ENCODE measurements at places on chromosomes 3 and 15.
A peak's percentile ranks its signal among the peaks of the same experiment; 100 is the strongest.

GRCh38 chr3:164460851-164461250 is 617.4 kb downstream of the SI start:
- DNase-seq, result no peak

- no peak for DNase-seq
Measured at GRCh38 chr15:101057841-101058407, 138.8 kb downstream of the LRRK1 start.

DNA sequence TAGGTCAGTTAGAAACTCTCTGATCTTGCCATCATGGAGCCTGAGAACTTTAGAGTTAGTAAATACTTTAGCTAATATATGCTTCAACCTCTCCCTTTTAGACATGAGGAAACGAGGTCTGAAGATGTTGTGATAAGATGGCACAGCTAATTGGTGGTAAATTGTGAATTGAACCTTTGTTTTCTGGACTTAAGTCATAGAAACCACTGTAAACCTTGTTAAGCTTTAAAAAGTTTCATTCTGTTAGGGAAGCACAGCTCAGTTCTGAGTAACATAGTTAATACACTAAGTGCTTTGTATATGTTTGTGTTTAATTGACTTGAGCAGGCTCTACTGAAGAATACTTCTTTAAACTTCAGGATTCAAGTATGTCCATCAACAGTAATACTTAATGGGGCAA is 108.6 kb downstream of the AKAP13 start:
- no peak for DNase-seq

DNA sequence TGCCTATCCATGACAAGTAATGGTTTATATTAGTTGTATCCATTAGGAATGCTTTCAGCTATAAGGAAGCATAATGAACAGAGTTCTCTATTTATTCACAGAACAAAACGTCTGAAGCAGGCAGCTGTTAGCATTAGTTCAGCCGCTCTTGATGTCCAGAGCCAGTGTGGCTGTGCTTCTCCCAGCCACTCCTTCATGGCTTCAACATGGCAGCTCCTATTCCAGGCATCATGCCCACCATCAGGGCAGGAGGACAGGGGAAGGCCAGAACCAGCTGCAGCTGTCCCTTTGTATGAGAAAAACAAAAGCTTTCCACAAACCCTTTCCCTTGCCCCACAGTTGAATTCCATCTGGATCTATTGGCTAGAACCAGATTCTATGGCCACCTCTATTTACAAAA is 12.9 kb upstream of the SNRK start:
- DNase-seq, result no peak

DNA sequence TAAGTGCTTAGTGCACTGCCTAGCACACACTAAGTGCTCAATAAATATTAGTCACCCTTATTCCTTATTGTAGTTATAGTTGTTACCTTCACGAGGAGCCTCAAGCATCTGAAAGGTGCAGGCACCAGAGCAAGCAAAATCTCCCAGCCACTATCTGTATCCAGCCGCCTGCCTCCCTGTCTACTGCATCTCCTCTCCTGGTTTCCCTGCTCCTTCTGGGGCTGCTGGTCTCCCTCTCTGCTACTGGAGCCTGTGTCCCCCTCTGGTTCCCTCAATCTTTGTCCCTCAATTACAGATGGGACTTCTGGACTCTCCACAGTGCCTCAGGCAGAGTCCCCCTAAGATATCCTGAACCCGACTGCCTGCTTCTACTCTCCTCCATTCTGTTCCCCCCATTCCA is 18.8 kb downstream of the MYL3 start:
- DNase-seq, result no peak

- no peak for DNase-seq
Measured at GRCh38 chr3:66186545-66186944, 34.3 kb upstream of the SLC25A26 start.

GRCh38 chr3:135109681-135110080 is 314.6 kb downstream of the EPHB1 start:
- DNase-seq, result no peak

- DNase-seq, result peak; percentile 33
Measured at GRCh38 chr3:56914646-56915045, 112.9 kb upstream of the ARHGEF3 start.

DNA sequence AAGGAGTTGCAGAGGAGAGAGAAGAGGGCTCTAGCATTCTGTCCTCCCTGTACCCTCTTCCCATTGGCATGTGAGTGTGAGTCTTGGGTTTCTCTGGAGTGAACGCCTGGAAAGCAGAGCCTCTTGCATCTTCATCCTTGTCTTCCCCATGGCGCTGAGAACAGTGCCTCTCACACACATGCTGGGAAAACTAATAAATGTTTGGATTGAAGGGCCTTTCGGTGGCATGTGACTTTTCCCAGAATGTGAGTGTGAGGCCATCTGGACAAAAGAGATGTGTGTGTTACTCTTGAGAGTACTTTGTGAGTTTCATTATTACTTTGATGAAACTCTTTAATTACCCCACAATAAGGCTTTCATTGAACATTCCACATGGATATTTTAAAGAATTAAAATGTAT is 122.3 kb downstream of the MITF start:
- no peak for DNase-seq

GRCh38 chr3:9897408-9898372 is 5.0 kb upstream of the IL17RE start:
- no peak for DNase-seq

- DNase-seq, result no peak
Measured at GRCh38 chr3:143184099-143184498, 64.5 kb downstream of the CHST2 start.

DNA sequence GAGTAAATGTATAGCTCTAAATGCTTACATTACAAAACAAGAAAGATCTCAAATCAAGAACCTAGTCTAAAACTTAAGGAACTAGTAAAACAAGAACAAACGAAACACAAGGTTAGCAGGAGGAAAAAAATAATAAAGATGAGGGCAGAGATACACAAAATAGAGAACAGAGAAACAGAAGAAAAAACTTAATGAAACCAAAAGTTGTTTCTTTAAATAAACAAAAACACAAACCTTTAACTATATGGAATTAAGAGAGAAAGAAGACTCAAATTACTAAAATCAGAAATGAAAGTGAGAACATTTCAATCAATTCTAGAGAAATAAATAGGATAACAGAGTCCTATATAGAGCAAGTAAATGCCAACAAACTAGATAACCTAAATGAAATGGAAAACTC is 59.6 kb downstream of the DLG1 start:
- no peak for DNase-seq

DNA sequence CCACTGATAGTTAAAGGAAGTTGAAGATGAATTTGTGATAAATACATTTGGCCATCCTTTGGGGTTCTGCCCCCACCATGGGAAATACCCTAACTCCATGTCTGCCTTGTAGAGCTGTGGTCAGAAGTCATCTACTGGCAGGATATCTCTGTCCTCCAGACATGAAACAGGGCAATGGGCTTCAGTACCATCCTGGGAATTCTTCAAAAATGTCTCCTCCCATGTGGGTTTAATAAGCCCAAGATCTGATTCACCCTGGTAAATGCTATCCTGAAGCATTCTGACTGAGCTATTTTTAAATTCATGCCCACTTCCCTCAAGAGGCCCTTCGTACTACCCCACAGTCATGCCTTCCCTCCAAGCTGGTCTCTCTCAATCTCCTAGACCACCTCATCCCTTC is 113.7 kb upstream of the SLC25A36 start:
- no peak for DNase-seq

- DNase-seq, result no peak
Measured at GRCh38 chr15:68709876-68710275, 110.8 kb downstream of the ANP32A start.

DNA sequence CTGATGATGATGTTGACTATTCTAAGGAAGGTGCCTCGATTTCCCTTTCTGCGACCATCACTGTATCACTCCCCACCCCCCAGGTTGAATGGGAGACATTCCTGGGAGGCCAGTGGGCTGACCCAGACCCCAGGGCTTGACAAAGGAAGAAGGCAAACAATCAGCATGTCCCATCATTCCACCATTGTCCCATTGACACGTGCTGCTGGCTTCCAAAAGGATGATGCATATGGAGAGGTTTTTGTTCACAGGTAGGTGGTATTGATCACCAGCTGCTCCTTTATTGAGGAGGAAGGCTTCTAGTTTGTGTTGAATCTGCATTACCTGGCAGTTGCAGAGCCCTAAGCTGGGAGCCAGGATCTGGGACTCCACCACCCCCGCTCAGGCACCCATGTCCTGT is 30.4 kb downstream of the RASGRF1 start:
- DNase-seq, result no peak

- no peak for DNase-seq
Measured at GRCh38 chr15:77504306-77504705, 83.6 kb downstream of the HMG20A start.

DNA sequence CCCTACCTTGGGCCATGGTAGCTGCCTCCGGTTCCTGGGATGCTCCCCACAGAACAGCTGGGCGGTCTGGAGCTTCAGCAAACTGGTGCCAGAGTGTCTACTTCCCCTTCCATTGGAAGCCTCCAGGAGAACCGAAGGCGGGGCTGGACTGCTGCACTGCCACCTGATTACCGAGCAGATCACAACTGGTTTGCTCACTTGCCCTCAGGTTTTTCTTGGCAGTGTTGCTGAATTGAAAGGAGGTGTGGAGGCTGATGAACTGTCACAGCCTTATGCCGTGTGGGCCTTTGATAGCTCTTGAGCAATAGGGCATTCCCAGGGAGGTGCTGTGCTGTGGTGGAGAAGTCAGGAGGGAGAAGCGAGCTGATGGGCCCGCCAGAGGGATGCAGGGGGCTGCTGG is at the start of gene TGM5:
Gene TGM5 (minus strand): TSS at position 95 of the 400 bp plus-strand sequence. CDS start 79 bp downstream, at position 16.
- DNase-seq, result no peak

DNA sequence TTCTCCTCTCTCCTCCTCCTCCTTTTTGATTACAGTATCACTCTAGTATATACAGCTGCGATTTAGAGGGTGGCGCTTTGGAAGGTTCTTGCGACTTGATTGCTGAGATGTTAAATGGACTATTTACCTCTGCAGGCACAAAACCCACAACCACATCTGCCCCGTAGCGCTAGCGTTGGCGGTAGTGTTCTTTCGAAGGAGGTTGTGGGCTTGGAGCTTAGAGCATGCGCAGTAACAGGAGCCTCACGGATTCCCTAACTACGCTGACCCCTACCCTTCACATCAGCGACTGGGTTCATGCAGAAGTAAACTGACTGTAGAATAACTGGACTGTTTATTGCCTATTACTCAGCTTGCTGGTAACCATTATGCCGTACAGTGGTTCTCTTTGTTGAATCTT is 58.0 kb downstream of the CGGBP1 start:
- peak; percentile 12 for DNase-seq

- DNase-seq, result no peak
Measured at GRCh38 chr3:140931016-140931454, 10.6 kb upstream of the SLC25A36 start.

DNA sequence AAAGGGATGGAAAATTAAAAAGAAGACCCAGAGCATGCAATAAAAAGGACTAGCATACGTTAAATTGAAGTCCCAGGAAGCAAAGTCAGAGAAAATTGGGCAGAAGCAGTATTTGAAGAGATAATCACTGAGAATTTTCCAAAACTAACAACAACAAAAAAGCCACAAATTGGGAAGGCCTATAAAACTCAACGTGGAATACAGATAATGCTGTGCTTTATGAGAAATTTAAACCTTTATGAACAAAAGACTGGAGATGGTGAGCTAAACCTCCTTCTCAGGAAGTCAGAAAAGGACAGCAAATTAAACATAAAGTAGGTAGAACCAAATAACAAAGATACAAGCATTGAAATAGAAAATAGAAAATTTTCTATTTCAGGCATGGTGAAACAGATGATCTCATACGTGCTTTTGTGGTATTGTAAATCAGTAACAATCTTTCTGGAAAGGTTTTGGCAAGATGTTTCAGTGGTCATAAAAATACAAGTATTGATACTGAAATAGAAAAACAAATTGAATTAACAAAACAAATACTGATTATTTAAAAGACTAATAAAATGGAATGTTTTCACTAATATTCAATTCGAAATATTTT is 55.6 kb downstream of the LYSMD4 start:
- no peak for DNase-seq

DNA sequence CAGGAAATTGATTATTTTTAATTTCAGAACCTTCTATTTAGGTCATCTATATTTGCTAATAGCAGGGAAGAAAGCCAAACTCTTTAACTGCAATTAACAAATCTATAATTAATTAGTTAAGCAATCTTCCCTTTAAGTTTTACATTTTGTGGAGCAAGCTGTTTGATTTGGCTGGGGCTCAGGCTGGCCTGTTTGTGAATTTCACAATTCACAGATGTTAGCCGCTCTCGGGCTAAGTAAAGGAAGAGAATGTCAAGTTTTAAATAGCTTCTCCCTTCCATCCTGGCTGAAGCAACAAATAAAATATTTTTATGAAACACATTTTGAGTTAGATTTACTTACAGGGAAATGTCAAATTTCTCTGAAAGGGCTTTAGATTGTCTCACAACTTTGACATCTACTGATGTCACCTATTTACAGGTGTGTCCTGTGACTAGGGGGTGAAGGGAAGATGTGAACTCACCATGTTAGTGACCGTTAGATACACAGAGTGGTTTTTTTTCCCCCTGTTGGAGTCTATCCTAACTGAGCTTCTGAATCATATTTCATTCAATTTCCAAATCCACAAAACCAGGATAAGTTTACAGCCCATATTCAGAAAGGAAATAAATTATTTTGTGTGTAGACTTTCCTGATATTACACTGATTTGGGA is 1.3 kb upstream of the TP63 start:
- no peak for DNase-seq

- DNase-seq, result no peak
Measured at GRCh38 chr3:133938770-133939462, 43.2 kb upstream of the RAB6B start.

DNA sequence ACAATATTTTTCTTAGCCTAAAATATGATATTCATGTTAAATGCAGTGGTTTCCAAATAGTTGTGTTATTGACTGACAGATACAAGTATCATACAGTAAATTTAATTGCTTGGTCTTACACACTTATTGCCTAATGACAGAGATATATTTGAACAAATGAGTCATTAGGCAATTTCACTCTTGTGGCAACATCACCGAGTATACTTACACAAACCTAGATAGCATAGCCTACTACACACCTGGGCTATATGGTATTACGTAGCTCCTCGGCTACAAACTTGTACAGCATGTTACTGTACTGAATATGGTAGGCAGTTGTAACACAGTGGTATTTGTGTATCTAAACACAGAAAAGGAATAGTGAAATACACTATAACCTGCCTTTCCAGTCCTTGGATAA is 50.3 kb downstream of the SERPINI1 start:
- no peak for DNase-seq

GRCh38 chr3:59996056-59996455 is 946.2 kb upstream of the CFAP20DC start:
- DNase-seq, result no peak

DNA sequence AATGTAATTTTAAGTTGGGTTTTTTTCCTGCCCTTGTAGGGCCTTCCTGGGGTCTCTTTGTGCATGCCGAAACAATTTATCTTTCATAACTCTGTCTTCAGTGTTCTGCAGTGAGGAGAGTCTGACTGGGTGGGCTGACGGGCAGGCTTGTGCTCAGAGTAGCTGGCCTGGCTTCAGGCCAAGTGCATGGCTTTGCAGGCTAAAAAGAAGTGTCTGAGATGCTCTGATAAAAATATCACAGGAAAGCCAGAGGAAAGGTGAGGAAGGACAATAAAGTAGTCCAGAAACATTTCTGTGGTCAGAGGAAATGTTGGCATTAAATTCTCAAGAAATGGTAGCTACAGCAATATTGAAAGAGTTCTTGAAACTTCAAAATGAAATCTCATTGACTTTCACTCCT is 25.5 kb downstream of the ST3GAL6 start:
- DNase-seq, result no peak

Measured in stimulated activated CD4-positive, alpha-beta T cell treated with anti-CD3 and anti-CD28 coated beads, Interleukin-4, amount 100 ng/mL, for 24 hours (primary cell).